ENCODE measurements at places on chromosomes 11 and 22. TPM values are rescaled to one million over a fixed set of nuclear protein-coding genes. Genes with fewer than 3 reads are reported as not detected.

The ANKK1 gene
- not detected for total RNA-seq

The OR2D2 gene
- not detected for total RNA-seq

The CDC45 gene
- total RNA-seq = 8.6 TPM

The FADS2 gene
- total RNA-seq = 415 TPM

- no peak for DNase-seq
Measured at GRCh38 chr11:133978794-133979193, 22.0 kb upstream of the IGSF9B start.
